ENCODE measurements at places on chromosomes 1 and 21.

- DNase-seq, result peak; percentile 59
- no peak overlapping the region for H3K27ac ChIP-seq
- H3K4me3 ChIP-seq, result no peak overlapping the region
- H3K4me1 ChIP-seq, result peaks cover 28% of the 10 kb centered on the region
Observed at GRCh38 chr1:167599957-167600581, 30.0 kb upstream of the RCSD1 start.

GRCh38 chr1:234737967-234738314, 128.0 kb upstream of the IRF2BP2 start:
- no peaks in the 10 kb centered on the region for H3K27me3 ChIP-seq
- no peak for DNase-seq
- no peaks in the 10 kb centered on the region for H3K36me3 ChIP-seq
- H3K4me3 ChIP-seq, result no peak overlapping the region
- no peak overlapping the region for H3K27ac ChIP-seq

DNA sequence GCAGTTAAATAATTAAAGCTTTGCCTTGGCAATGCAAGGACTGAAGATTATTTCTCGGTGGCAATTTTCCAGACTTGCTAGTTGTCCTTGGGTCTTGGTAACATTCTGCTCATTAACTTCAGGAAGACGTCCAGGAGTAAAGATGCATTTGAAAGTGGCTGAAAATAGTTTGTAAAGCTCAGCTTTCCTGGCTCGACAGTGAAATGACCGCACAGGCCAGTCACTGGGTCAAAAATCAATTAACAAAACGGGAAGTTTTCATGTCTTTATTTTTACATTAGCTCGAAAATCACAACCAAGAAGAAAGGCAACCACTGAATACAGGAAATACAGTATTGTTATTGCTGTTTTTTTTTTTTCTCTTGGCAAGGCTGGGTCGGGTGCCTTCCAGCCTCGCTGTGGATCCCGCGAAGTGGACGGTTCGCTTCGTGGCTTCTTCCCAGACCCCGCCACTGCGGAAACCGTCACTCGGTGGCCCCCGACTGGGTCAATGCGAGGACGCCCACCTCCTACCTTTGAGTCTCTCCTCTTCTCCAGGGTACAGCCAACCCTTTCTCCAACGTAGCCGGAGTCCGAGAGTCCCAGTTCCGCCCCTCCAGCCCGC, 479 bp upstream of the SNX7 start:
- H3K27me3 ChIP-seq, result peaks cover 10% of the 10 kb centered on the region
- DNase-seq, result no peak
- H3K4me1 ChIP-seq, result peaks cover 9% of the 10 kb centered on the region
- no peak overlapping the region for H3K4me3 ChIP-seq
- no peak overlapping the region for H3K27ac ChIP-seq

- H3K27me3 ChIP-seq, result no peaks in the 10 kb centered on the region
- no peak overlapping the region for H3K4me3 ChIP-seq
- no peaks in the 10 kb centered on the region for H3K4me1 ChIP-seq
- H3K27ac ChIP-seq, result no peak overlapping the region
- DNase-seq, result no peak
Observed at GRCh38 chr1:86828024-86828423, 85.9 kb downstream of the SELENOF start.

- peak overlapping the region; percentile 73 for H3K27ac ChIP-seq
- H3K4me3 ChIP-seq, result peak overlapping the region; percentile 25
- no peaks in the 10 kb centered on the region for H3K27me3 ChIP-seq
- peaks cover 4% of the 10 kb centered on the region for H3K36me3 ChIP-seq
Observed at GRCh38 chr1:28917757-28918118, 3.4 kb downstream of the EPB41 start.

DNA sequence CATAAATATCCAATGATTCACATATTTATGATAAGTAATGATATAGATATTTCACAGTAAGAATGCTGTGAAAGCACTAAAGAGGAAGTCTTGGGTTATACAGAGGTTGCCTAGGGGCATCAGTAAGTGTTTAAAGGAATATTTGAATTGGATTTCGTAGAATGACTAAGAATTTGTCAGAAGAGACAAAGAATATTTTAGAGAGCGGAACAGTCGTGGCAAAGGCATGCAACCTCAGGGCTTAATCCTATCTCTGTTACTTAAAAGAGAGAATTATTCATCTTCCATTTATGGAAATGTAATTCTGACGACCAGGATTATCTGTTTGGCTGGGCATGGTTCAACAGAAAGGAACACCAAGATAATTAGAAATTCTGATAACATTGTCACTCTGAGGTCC, 171.9 kb upstream of the NR5A2 start:
- H3K4me1 ChIP-seq, result no peaks in the 10 kb centered on the region
- no peak overlapping the region for H3K27ac ChIP-seq
- no peak overlapping the region for H3K4me3 ChIP-seq
- H3K27me3 ChIP-seq, result no peaks in the 10 kb centered on the region
- no peak for DNase-seq

- H3K4me3 ChIP-seq, result peak overlapping the region; percentile 62
- H3K27ac ChIP-seq, result peak overlapping the region; percentile 76
- DNase-seq, result no peak
- H3K4me1 ChIP-seq, result peaks cover 10% of the 10 kb centered on the region
- H3K36me3 ChIP-seq, result no peaks in the 10 kb centered on the region
Observed at GRCh38 chr1:94416901-94417727, 1.1 kb upstream of the ABCD3 start.

- DNase-seq, result no peak
- no peak overlapping the region for H3K27ac ChIP-seq
- H3K4me3 ChIP-seq, result no peak overlapping the region
Observed at GRCh38 chr1:30087465-30087864, 635.9 kb downstream of the MATN1 start.

- no peaks in the 10 kb centered on the region for H3K4me1 ChIP-seq
- no peaks in the 10 kb centered on the region for H3K36me3 ChIP-seq
- DNase-seq, result no peak
Observed at GRCh38 chr1:38962560-38962959, 20.9 kb upstream of the RHBDL2 start.

- no peaks in the 10 kb centered on the region for H3K4me1 ChIP-seq
- DNase-seq, result no peak
- H3K4me3 ChIP-seq, result no peak overlapping the region
- H3K36me3 ChIP-seq, result no peaks in the 10 kb centered on the region
Observed at GRCh38 chr1:223859058-223859457, 13.3 kb upstream of the TP53BP2 start.

GRCh38 chr1:28123461-28123961, 35.1 kb upstream of the EYA3 start:
- no peaks in the 10 kb centered on the region for H3K4me1 ChIP-seq
- no peak overlapping the region for H3K4me3 ChIP-seq
- no peak overlapping the region for H3K27ac ChIP-seq
- H3K27me3 ChIP-seq, result no peaks in the 10 kb centered on the region

DNA sequence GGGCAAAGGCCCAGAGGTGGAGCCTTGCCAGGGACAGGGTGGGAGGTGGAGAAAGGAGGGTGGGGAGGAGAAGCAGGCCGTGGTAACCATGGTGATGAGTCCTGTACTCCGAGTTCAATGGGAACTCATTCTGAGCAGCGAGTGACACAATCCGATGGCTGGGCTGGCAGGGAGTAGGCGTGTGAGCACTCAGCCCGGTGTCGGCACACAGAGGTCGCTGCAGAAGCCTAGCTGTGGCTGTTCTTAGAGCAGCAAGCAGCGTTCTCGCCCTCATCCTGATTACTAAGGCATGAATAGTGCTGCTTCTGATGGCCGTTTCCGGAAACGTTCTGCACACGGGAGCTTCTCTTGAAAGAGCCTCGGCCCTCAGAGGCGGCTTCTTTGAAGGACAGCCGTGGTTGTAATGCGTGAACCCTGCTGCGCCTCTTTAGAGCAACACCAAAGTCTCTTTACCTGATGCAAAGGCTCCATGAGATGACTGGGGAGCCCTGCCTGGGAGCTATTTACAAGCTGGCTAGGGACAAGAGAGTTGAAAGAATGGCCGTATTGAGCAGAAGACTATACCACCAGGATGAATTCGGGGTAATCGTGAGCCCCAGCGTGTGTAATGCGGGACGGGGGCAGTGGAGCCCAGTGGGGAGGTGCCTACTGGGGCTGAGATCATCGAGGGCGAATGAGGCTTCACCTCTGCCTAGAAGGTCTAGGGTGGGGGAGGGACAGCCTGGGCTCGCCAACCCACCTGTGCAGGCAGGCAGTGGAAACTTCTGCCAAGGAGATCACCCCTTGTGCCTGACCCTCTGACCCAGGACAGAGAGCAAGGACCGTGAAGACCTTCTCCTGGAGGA, 72.8 kb upstream of the PAX7 start:
- H3K27me3 ChIP-seq, result no peaks in the 10 kb centered on the region
- no peaks in the 10 kb centered on the region for H3K36me3 ChIP-seq
- no peak for DNase-seq
- H3K4me3 ChIP-seq, result no peak overlapping the region
- H3K4me1 ChIP-seq, result no peaks in the 10 kb centered on the region

DNA sequence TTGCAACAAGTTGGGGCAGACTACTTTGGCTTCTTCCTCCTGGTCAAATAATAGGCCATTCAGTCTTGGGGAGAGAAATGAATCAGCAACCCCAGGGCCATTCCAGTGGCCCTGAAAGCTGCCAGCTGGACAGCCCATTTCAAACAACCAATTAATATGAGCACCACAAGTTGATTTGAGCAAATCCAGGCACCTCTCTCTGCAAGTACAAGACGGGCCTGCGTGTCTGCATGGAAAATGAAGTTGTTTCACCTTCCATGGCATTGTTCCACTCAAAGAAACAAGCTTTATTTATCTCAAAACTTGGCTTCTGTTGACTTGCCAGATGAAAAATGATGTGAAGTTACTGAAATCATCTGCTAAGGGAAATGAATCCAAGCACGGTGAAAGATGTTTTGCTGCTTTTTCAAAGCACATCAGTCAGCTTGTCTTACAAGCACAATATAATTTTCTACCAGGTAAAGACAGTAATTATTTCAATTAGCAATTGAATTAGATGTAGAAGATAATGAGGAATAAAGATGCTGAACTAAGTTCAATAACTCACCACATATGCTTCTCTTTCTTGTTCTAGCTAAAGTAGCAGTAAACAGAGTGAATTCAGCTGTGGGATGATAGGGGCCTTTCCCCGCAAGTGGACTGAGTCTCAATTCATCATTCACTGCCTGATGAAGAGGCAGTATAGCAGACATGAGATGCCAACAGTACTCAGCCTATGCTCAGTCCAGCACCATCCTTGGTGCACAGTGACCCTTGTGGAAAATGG, 95.2 kb upstream of the SSX2IP start:
- no peak overlapping the region for H3K27ac ChIP-seq
- H3K4me1 ChIP-seq, result peaks cover 5% of the 10 kb centered on the region
- H3K4me3 ChIP-seq, result no peak overlapping the region
- H3K36me3 ChIP-seq, result no peaks in the 10 kb centered on the region
- no peaks in the 10 kb centered on the region for H3K27me3 ChIP-seq

GRCh38 chr1:52032124-52032784, 1.4 kb downstream of the KTI12 start:
- DNase-seq, result no peak
- peak overlapping the region; percentile 94 for H3K4me3 ChIP-seq
- H3K27ac ChIP-seq, result peak overlapping the region; percentile 73
- H3K4me1 ChIP-seq, result peaks cover 22% of the 10 kb centered on the region
- no peaks in the 10 kb centered on the region for H3K36me3 ChIP-seq

- no peaks in the 10 kb centered on the region for H3K36me3 ChIP-seq
- H3K27me3 ChIP-seq, result no peaks in the 10 kb centered on the region
- H3K4me1 ChIP-seq, result no peaks in the 10 kb centered on the region
Observed at GRCh38 chr1:203554071-203554470, 60.1 kb downstream of the OPTC start.

- no peaks in the 10 kb centered on the region for H3K36me3 ChIP-seq
- H3K4me1 ChIP-seq, result peaks cover 7% of the 10 kb centered on the region
- H3K27me3 ChIP-seq, result no peaks in the 10 kb centered on the region
- DNase-seq, result no peak
- H3K27ac ChIP-seq, result no peak overlapping the region
- H3K4me3 ChIP-seq, result no peak overlapping the region
Observed at GRCh38 chr1:1203561-1204424, 2.6 kb downstream of the TNFRSF18 start.

- peaks cover 9% of the 10 kb centered on the region for H3K27me3 ChIP-seq
- no peak overlapping the region for H3K27ac ChIP-seq
- no peak overlapping the region for H3K4me3 ChIP-seq
- H3K36me3 ChIP-seq, result no peaks in the 10 kb centered on the region
- no peak for DNase-seq
Observed at GRCh38 chr1:228063251-228064191, 19.0 kb upstream of the ARF1 start.

DNA sequence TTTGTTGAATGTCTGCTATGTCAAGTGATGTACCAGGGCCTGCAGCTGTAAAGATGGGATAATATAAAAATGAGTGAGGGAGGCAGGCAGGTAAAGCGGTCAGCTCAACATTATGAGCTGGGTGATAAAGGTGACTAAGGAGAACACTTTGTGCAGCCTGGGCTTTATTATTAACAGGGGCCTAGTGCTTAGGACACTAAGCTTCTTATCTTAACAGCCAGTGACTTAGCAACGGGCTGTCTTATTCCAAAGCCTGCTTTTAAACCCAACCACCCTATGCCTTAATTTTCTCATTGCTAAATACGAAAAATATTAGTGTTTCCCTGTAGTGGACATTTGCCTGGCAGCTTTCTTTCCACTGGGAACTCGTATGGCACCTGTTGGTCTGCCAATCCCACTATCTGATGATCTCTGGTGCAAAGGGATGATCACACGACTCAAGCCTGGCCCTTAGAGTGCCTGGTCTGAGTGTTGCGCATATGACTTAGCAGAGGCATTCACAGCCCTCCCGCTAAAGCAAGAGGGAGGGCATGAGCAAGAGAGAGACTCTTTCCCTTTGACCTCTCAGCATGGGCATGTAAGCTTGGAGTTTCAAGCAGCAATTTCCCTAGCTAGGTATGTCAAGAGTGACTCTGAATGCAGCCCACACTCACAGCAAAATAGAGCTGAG, 98.6 kb upstream of the PAPPA2 start:
- H3K4me3 ChIP-seq, result no peak overlapping the region
- H3K4me1 ChIP-seq, result no peaks in the 10 kb centered on the region
- no peak for DNase-seq
- H3K36me3 ChIP-seq, result no peaks in the 10 kb centered on the region
- H3K27ac ChIP-seq, result no peak overlapping the region
- no peaks in the 10 kb centered on the region for H3K27me3 ChIP-seq

DNA sequence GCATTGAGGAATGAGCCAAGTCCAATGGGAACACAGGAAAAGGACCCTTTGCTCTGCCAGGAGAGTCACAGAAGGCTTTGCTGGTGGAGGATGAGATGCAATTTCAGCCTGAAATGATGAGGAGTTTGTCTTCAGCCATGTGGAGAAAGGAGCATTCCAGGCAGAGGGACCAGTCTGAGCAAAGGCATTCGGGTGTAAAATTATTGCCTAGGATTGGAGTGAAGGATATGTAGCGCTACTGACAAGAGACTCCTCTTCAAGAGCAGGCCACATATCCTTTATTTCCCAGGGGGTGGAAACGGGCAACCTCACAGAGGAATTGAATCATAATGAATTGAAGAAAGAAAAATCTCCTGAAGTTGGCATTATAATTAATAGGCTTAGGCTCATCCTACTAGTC, 1.1 kb upstream of the CSF1 start:
- no peak for DNase-seq
- peak overlapping the region; percentile 65 for H3K4me3 ChIP-seq
- no peaks in the 10 kb centered on the region for H3K36me3 ChIP-seq
- H3K27me3 ChIP-seq, result no peaks in the 10 kb centered on the region

DNA sequence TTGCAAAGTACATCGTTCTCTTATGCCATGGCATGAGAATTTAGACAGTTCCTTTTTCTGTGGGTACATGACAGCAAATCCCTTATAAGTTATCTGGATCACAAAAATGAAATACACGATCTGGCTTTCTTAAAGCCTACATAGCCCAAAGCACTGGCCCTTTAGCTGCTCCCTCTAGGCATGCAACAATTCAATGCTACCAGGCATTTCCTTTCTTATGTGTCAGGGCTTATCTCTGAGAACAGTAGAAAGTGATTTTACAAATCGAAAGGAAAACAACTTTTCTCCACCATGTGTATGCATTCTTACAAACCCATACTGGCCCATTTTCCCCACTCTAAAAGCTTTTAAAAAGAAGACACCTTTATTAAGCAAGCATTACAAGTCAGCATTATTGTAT, 139.7 kb downstream of the GRIK1 start:
- no peaks in the 10 kb centered on the region for H3K27me3 ChIP-seq
- no peaks in the 10 kb centered on the region for H3K36me3 ChIP-seq
- no peaks in the 10 kb centered on the region for H3K4me1 ChIP-seq

Data from naive thymus-derived CD4-positive, alpha-beta T cell (primary cell).